ENCODE measurements at places on chromosomes 4 and X. TPM values are rescaled to one million over a fixed set of nuclear protein-coding genes. Genes with fewer than 3 reads are reported as not detected.
A peak's percentile ranks its signal among the peaks of the same experiment; 100 is the strongest.

CT47B1 gene
- polyA plus RNA-seq, result not detected

AASDH gene
- polyA plus RNA-seq, result 3.7 TPM

GDPD2 gene
- 0.09 TPM for polyA plus RNA-seq

SLC49A3 gene
- polyA plus RNA-seq, result 0.06 TPM

GAGE13 gene
- not detected for polyA plus RNA-seq

GRCh38 chr4:76563454-76564122 lies 128.6 kb downstream of the SHROOM3 start:
- DNase-seq, result no peak

- peak; percentile 69 for DNase-seq
Observed at GRCh38 chr4:77349796-77350195, 192.8 kb downstream of the CCNG2 start.

DNA sequence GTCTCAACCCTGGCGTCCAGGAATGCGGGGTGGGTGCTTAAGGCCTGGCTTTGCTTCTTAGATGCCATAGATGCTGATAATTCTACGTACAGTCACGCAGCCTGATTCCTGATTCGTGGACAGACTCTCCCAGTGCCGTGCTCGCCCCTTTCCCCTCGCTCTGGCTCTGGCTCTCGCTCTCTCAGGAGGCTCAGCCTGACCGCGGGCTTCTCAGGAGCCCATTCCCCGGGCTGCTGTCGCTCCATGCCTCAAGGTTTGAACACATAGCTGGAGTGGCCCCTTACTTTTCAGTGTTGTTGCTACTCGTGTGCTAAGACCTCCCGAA lies 59.2 kb upstream of the ZC4H2 start:
- DNase-seq, result no peak

DNA sequence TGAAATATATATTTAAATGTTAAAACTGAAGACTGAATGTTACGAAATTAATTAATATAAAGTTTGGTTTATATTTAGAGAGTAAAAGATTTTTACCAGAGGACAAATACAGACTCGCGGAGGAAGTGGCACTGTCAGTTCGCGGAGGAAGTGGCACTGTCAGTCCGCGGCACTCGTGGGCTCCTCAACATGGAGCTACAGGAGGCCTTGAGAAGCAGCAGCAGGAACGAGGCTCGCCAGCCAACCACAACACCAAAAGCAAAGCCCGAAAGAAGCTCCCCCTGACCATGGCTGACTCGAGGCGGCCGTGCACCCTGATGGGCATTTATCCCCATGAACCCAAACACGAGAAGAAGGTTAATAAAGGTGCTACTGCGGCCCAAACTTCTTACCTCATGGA lies 125.3 kb upstream of the PABPC4L start:
- DNase-seq, result no peak

GRCh38 chrX:123217077-123217476 lies 33.0 kb downstream of the GRIA3 start:
- no peak for DNase-seq

- DNase-seq, result no peak
Observed at GRCh38 chr4:37451656-37452055, 207.1 kb downstream of the NWD2 start.

- DNase-seq, result no peak
Observed at GRCh38 chrX:13198056-13198761, 121.6 kb downstream of the ATXN3L start.

DNA sequence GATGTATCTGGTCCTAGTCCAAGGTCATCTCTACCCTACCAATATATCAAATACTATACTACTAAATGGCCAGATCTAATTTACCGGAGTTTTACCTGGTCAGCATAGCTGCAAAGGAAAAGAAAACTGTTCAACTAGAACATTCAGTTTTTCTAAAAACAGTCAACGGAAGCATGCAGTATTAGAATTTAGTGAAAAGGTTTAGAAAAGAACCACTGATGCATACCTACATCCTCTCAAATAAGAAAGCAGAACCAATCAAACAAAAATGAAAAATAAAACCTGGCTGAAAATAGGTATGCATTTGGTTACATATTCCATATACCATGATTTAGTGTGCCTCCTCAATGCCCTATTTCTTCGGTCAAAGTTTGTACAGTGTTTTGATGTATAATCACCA lies 140.0 kb downstream of the CHM start:
- DNase-seq, result no peak
